Muscle of leg (tissue), 16 donors: ENCODE measurements at places on chromosomes 1 and 21.

- no peak for DNase-seq
These were observed 14.4 kb upstream of the OR2T10 start for GRCh38 chr1:248611883-248612414.

DNA sequence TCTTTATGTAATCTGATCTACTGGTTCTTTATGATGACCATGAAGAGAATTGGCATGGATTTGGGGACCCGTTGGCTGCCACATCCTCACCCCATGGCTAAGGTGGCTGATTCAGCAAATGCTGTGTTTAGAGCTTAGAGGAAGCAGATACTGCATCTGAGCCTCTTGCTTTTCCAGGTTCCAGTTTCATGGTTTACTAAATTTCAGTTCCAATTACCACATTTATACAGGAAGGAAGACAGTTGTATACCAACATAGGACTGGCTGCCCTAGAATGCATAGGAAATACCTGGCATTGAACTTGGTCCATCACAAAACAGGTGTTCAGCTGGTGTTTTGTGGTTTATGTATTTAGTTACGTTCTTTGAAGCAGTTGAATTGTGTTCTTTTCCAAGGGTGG lies 107.1 kb downstream of the ST3GAL3 start:
- DNase-seq: peak; percentile 14

GRCh38 chr1:15740924-15741850 lies 1.1 kb upstream of the TMEM82 start:
- DNase-seq: peak; percentile 66

DNA sequence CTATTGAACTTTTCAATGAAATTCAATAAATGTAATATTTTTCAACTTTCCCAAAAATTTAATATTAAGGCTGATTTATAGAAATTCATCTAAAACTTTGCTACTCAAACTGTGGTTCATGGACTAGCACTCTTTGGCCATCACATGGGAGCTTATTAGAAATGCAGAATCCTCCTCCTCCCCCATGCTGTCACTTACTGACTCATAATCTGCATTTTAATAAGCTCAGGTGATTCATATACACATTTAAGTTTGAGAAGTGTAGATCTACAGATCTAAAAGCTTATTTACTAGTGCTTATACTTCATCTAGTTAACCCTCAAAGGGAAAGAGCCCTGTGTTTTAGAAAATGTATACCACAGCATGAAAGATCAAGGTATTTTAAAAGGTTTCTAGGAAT lies 84.3 kb downstream of the HS2ST1 start:
- DNase-seq: no peak

DNA sequence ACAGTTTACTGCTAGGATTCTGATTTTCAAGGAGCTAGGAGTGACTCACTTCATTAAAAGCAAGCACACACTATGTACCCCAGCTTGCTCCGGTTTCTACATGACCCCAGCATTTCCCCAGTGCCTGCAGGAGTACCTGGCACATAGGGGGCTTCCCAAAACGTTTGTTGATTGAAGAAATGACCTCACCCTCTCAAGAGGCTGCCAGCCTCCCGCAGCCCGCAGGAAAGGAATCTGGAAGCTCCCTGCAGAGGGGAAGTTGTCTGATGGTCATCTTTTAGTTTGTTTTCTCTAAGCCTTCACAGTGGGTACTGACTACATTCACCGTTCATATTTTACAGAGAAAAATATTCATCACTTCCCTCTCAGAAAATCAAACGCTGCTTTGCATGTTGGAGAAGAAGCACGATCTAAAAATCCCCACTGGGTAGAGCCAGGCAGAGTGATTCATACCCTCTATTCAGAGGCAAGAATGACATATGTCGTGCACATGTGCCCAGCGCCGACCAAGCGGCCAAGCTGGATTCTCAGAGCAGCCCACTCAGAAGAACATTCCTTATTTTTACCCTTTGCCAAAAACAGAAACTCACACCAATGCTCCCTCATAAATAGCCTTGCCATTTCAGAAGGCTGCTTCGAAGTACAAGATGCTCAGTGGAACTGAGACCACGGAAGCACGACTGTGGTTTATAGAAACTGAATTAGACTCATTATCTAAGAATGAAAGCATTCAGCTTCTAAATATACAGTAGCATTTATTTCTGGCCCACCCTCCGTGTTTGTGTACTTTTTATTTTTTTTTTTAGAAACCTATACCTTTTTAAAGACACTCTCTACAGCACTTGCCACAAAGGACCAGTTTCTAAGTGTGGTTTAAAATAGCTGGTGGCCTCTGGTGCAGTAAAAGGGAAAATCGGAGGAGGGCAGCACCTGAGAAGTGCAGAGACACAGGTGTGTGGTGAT lies 143.2 kb downstream of the MIS18A start:
- peak; percentile 70 for DNase-seq

DNA sequence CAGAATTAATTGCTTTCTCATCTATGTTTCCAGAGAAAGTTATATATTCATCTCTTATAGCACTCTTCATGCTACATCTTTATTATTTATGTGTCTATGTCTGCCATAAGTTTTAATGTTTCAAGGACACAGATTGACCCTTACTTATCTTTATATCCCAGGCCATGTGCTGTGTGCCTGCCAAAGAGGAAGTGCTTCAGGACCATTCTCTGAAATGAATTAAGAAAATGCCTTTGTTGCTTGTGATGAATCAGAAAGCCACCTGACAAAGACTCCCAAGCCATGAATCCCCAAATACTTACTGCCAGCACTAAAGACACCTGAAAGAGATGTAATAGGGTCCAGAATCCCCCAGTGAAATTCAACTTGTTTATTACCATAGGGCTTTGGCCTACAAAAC lies 342.1 kb upstream of the C1orf87 start:
- DNase-seq: no peak

DNA sequence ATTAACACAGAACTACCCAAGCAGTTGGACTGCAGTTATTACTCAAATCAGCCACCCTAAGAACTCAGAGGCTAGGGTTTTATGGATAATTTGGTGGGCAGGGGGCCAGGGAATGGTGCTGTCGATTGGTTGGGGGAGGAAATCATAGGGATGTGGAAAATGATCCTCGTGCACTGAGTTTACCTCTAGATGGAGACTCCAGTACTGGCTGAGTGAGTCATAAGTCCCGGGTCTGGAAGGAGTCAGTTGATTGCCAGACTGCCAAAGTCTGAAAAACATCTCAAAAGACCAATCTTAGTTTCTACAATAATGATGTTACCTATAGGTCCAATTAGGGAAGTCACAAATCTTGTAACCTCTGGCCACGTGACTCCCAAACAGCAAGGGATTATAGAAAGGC lies 257.5 kb upstream of the PRMT6 start:
- peak; percentile 9 for DNase-seq

DNA sequence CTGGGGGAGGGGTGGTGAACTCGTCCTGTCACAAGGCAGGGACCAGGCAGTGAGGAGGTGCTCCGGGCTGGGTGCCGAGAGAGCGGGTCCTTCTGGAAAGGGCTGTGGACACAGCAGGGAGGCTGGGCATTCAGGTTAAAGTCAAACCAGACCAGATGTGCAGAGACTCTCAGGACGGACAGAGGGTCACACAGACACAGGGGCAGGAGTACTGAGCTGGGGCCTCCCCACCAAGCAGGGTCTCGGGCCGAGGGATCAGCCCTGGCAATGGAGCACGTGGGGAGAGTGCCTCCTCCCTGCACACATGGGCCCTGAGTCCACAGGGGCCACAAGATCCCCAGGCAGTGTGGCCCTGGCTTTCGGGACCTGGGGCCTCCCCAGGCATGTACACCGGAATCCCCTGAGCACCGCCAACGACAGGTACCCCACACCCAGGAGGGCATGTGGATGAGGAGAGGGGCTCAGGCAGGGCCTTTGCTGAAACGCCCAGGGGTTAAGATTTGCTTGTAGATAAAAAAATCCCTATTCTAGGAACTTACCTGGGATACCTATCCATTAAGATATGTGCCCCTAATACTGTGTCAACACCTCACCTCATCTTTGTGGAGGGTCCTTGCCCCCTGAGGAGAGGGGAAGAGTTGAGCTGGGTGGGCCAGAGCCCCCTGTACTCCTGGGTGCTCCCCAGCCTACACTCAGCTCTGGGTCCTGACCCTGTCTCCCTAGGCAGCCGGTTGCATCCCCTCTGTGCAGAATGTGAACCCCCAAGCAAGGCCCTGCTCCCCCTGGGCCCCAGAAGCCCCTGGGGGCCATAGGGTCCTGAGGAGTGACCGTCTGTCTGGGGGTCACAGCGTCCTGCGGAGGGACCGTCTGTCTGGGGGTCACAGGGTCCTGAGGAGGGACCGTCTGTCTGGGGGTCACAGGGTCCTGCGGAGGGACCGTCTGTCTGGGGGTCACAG lies 46.9 kb upstream of the ADARB1 start:
- no peak for DNase-seq

DNA sequence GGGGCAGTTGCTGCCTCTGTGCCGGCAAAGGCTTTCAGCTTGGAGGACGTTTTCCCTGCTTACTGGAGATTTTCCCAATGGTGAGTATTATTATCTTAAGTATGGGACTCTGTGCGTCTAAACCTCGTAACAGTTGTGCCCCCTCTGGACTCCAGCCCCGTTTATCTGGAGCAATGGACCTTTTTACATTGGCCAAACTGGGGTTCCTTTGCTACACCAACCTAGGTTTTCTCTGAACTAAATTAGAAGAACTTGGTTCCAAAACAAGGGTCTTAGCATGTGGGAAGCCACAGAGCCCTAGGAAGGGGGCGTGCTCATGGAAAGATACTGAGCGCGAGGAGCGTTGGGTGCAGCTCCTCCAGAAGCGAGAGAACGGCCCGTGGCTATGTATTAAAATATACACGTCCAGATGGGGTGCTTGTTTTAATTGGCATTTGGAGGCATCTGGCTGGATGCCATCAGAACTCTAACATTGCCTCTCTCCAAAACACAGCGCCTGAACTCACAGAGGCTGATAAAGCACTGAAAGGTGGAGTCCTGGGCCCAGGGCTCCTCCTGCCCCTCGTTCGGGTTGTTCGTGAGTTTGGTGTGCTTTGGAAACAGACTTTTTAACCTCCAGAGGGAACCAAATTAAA lies 28.4 kb downstream of the POFUT2 start:
- DNase-seq: no peak

DNA sequence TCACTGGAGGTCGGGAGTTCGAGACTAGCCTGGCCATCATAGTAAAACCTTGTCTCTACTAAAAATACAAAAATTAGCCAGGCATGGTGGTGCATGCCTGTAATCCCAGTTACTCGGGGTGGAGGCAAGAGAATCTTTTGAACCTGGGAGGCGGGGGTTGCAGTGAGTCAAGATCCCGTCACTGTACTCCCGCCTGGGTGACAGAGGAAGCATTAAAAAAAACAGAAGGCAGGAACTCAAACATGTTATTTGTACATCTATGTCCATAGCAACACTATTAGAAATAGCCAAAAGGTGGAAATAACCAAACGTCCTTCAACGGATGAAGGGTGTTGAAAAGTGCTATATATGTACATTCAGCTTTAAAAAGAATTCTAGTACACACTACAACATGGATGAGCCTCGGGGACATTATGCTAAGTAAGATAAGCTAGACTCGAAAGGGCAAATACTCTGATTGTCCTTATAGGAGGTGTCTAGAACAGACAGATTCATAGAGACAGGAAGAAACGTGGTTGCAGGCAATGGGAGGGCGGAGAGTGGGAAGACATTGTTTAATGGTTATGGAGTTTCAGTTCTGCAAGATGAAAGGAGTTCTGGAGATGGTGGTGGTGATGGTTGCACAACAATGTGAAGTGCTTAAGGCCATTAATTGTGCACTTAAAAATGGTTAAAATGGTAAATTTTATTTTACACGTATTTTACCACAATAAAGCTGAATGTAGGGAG lies 19.2 kb downstream of the NLRP3 start:
- peak; percentile 19 for DNase-seq

DNA sequence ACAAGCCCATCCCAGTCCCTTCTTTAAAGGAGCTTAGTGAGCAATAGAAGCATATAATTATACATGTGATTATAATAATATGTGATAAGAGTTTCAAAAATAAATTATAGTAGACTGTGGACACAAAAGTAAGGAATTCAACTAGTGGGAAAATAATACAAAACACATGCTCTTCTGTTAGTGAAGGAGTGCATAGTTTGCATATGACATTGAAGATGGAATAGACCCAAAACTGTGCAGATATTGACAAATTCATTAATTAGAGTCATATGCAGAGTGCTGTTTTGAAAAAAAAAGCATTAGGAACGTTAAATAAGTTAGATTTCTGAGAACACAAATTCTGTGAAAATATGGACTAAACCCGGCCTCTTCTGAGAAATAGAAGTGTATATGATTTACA lies 278.8 kb downstream of the ASTN1 start:
- DNase-seq: peak; percentile 80

DNA sequence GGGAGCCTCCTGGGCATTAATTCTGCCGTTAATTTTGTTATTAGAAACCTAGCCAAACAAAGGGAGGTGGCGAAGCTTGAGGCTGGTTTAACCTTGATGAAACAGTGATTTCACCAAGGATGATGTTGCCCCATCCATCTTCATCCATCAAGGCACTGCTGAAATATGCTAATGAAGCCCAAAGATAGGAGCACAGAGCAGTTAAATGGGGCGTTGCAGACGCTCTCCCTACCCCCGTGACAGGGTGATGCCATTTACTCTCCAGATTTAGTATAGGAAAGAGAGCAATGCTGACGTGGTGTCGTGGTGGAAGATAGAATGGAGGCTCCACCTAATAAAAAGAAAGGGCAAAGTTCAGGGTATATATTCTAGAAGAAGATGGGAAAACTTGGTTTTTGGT lies 84.0 kb downstream of the PBX1 start:
- DNase-seq: no peak
